ENCODE measurements at places on chromosomes 12 and 14. TPM values are rescaled to one million over a fixed set of nuclear protein-coding genes. Genes with fewer than 3 reads are reported as not detected.

DNA sequence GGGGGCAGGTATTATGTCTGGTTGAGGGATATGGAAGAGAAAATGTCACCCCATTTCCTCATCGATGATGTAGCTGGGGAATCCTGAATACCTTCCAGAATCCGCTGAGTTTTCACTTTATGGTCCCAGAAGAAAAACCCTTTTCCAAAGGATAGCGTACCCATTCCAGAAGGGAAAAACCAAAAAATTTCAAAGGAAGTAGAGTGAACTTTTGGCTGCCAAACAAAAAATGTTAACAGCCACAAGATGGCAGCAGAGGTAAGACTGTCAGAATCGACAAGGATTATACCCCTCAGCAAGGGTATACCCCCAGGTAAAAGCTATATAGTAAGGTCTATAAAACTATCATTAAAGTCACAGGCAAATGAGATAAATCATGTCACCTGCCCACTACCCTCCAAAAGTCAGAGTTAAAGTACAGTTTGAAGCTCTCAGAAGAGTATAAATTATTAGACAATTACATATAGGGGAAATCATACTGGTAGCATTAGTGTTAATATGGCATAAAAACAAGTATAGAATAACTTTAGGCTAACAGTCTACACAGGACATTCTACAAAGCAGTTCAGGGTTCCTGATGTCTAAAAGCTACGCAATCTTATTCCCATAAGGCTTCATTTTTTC lies 18.0 kb downstream of the ACIN1 start:
- DNase-seq, result peak; percentile 62

- DNase-seq, result peak; percentile 2
These were observed 926.8 kb downstream of the BCL11B start for GRCh38 chr14:98345161-98345560.

DNA sequence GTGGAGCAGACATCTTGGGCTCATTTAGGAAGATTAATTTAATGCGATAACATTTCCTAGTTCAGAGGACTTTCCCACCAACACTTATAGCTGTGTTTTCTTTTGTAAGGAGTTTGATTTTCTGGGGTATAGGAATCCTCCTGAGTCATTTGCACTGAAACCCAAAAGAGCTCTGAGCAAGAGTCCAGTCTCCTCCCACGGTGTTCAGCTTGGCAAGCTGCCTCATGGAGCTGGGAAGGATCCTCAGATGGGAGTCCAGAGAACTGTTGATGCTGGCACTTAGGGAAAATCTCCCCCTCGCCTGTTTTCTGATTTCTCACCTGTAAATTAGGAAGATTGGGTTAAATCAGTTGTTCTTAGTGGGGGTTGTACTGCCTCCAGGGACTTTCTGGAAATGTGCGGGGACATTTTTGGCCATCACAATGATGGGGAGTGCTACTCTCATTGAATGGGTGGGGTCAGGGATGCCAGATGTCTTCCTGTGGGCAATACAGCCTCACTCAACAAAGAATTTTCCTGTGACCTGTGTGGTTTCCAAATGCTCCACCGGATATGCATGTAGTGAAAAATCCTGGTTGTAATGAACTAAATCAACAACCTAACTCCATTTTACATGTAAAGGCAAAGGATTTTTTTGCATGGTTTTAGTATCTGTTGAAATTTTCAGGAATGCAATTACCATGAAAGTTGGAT lies 150.6 kb downstream of the ADCK1 start:
- no peak for DNase-seq

DNA sequence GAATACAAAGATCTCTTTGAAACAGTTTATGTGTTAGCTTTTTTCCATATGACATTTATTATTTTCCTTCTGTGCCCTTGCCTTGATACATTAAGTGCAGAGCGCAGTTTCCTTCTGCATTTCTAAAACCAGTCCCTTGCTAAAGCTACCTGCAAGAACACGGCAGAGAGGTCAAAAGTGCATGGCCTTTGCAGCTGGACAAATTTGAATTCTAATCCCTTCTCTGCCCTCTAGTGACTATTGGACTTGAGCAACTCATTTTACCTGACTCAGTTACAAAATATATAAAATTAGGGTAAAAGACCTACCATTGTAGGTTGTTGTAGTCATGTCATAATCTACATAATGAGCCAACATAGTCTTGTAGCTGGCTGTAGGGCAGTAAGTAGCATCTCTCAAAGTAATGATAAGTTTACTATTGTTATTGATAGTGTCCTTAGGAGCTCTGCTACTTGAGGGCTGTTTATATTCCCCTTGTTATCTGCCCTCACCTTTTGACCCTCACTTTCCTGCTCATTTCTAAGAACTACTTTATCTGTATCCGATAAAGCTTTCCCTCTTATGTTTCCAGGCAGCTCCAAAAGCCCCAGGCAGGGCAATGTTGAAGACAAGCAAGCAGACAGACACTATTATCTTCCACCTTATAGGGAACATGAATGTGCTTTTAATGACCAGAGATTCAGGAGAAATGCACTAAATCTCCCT lies 120.0 kb upstream of the PDZRN4 start:
- DNase-seq, result no peak

DNA sequence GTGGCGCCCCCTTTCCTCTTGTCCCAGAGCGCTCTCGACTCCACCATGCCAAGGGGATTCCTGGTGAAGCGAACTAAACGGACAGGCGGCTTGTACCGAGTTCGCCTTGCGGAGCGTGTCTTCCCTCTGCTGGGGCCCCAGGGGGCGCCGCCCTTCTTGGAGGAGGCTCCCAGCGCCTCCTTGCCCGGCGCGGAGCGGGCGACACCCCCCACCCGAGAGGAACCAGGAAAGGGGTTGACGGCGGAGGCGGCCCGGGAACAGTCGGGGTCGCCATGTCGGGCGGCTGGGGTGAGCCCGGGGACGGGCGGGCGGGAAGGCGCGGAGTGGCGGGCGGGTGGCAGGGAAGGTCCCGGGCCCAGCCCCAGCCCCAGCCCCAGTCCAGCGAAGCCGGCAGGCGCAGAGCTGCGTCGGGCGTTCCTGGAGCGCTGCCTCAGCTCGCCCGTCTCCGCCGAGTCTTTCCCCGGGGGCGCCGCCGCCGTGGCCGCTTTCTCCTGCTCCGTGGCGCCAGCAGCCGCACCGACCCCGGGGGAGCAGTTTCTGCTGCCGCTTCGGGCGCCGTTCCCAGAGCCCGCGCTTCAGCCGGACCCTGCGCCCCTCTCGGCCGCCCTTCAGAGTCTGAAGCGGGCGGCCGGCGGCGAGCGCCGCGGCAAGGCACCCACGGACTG lies 376 bp downstream of the INSM2 start:
- no peak for DNase-seq

SIX1 gene
- 18.2 TPM for total RNA-seq

GRCh38 chr12:2151391-2151790 lies 98.6 kb downstream of the CACNA1C start:
- DNase-seq, result no peak

ZBTB1 gene
- 23.6 TPM for total RNA-seq

DNA sequence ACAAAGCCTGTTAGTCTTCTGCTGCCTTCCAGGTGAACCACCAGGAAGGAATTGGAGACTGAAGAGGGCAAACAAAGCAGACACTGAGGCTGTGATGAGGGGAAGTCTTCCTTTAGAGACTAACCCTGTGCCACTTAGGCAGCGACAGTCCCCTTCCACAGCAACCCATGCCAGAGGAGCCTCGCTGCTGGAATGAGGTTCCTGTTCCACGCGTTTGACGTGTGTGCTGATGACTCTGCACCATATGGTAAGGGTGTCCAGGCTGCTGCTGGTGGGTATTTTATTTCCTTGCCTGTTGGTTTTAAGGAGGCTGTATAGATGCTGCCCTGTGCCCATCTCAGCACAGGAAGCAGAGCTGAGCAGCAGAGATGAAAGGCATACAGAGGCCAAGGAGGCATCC lies 361.9 kb upstream of the FKBP4 start:
- DNase-seq, result no peak

REC8 gene
- 1.9 TPM for total RNA-seq

- DNase-seq, result no peak
These were observed 223.4 kb upstream of the AMIGO2 start for GRCh38 chr12:47303207-47303606.

COL2A1 gene
- total RNA-seq, result 6.7 TPM

TSPAN9 gene
- 5.1 TPM for total RNA-seq

GRCh38 chr12:27826076-27826475 lies 46.0 kb upstream of the MANSC4 start:
- no peak for DNase-seq

DNA sequence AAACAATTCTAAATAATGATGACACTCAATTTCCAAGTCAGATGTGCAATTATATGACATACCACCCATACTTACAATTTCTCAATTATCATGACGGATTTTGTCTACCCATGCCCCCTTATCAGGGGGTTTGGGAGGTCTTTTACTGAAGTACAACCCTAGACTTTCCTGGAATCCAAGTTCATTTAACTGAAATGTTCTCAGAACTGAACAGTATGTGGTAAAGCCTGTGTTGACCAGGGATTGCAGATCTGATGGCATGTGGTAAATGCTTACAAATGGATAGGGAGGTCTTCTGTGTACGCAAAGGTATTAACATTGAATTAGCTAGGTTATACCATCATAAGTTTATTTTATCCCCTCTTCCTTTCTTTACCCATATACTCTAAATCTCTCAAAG lies 281.8 kb downstream of the CEP128 start:
- no peak for DNase-seq

GRCh38 chr14:104601786-104602185 lies 2.8 kb downstream of the TMEM179 start:
- no peak for DNase-seq

DNA sequence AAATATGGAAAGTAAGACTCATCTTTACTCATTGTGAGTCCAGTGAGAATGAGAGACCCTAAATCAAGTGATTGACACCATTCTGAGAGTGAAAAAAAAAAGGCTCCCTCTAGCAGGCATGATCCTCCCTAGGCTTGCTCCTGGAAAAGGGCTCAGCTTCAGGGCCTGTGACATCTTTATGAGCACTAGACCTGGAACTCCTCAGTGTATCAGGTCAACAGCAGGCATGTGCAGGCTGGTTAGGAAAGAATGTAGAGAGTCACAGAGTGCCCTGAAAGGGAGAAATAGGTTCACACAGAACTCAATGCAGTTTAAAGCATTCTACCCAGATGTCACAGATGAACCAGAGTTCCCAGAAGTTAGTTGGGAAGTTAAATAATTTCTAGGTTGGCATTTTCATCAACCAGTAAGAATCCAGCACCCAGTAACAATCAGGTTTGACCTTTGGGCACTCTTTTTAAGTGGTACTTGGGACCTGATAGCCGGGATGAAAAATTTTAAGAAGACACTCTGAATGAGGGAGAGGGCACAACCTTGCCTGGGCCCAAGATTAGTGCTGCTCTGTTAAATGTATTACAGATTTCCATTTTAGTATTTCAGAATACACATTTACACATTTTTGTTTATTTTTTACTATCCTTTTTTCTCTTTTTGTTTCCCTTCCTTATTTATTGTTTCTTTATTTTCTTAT lies 828.8 kb downstream of the C12orf50 start:
- DNase-seq, result no peak

All from PC-3 (cell line).